Astrocyte (in vitro differentiated cells and primary cell): ENCODE measurements at places on chromosomes 16 and 17.

DNA sequence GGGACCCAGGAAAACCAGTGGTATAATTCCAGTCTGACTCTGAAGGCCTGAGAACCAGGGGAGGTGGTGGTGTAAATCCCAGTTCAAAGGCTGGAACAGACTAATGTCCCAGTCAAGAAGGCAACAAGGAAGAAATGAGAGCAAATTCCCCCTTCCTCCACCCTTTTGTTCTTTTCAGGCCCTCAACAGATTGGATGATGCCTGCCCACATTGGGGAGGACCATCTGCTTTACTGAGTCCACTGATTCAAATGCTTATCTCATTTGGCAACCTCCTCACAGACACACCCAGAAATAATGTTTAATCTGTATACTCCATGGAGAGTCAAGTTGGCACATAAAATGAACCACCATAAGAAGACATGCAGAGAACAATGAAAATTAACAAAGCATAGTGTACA lies 61.9 kb upstream of the CRYM start:
- no peak for DNase-seq

- no peak for DNase-seq
Observed at GRCh38 chr17:74303305-74303704, 22.7 kb upstream of the KIF19 start.

DNA sequence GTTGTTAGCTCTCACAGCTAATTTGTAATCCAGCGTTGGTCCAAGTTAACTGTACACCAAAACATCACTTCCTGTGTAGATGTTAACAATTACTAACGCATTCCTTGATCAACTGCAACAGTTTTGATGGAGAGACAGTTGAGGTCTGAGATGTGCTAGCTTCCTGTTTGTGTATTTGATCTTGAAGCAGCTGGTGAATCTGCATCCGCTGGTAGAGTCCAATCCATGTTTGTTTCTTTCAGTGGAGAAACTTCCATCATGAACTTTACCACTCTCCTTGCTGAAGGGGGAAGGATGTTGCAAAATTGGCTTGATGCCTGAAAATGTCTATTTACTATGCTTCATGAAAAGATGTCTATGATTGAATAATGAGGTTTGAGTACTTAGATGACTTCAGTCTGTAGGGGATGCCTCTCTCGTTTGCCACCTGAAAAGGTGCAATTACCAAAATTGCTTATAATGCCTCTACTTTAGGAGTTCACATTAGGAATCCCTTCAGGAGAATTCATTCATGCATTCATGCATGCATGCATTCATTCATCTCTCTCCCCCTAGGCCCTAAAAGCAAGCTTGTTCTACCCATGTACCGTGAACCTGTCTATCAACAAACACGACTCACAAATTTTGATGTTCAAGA lies 39.6 kb upstream of the ZKSCAN2 start:
- DNase-seq: no peak

GRCh38 chr17:1920948-1921351 lies 91.1 kb downstream of the RPA1 start:
- DNase-seq: peak; percentile 8

DNA sequence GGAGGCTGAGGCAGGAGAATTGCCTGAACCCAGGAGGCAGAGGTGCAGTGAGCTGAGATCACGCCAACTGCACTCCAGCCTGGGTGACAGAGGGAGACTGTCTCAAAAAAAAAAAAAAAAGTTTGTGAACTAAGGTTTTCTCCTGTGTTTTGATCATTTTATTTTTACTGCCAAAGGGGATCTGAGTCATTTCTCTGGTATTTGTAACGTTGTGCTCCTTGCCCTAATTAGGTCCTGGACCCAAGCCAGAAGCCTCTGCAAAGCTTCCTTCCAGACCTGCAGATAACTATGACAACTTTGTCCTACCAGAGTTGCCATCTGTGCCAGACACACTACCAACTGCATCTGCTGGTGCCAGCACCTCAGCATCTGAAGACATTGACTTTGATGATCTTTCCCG lies 32.1 kb downstream of the IST1 start:
- DNase-seq: peak; percentile 88

DNA sequence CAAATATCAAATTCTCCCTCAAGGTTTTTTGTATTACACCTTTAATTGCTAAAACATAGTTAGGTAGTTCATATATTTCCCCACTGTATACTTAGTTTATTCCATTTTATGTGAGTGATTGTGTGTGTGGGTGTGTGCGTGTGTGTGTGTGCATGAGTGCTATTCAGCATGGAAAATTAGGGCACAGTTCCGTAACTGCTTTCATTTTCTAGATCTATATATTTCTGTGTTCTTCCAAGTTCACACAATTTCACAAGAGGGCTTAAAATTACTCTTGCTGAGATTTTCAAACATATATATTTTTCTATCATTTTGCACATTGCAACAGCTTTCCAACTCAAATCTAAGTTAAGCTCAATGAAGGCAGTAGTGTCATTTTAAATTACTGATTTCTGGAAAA lies 782.9 kb upstream of the SOX9 start:
- peak; percentile 20 for DNase-seq

DNA sequence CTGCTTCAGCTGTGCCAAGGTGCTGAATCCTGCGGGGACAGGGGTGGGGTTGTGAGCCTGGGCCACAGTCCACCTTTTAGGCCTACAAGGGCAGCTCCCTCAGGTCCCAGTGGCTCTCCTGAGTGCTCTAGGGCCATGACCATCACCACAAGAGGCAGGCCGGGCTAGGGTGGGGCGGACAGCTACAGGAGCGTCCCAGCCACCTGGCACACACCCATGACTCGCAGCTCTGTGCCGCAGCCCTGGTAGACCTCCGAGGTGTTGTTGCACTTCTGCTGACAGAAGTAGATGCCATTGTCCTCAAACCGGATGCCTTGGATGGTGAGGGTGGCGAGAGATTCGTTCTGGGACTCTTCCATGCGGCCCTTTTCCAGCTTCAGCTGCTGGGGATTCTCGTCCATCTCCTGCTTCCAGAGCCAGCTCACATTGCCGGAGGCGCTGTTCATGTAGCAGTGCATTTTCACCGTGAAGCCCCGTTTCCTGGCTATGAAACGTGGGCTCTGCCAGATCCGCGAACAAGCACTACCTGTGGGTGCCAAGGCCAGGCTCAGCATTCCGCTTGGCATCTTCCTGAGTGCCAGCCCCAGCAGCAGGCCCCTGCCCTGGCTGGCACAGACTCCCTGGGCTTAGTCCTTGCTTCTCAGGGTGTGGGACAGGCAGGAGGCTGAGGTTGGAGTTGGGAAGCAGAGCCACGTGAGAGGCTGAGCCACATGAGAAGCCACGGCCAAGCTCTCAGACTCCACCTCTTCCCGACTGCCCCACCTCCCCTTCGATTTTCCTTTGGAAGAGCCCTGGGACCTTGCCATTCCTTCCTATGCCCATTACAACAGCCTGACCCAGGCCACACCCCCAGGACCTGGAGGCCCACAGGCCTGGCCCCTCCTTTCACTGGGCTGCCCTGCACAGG lies 2.0 kb downstream of the CD79B start:
- DNase-seq: no peak

- DNase-seq: no peak
Observed at GRCh38 chr16:8725513-8726178, 51.2 kb downstream of the ABAT start.
